Activated naive CD8-positive, alpha-beta T cell treated with anti-CD3 and anti-CD28 coated beads for 36 hours (primary cell): ENCODE measurements at places on chromosomes 2 and 18.

DNA sequence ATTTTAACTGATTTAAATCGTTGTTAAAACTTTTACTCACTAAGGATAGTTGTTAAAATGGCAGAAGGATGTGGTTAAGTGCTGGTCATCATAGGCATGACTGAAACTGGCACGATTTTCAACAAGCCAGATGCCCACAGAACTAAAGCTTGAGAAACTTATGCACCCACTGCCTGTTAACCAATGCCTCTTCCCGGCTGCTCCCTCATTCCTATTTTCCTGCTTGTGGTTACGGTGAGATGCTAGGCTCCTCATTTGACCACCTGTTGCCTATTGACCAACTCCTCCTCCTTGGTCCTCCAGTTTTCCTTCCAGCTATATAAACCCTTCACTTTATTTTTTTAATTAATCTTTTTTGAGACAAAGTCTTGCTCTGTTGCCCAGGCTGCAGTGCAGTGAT lies 238.7 kb downstream of the TFCP2L1 start:
- no peak overlapping the region for H3K4me3 ChIP-seq
- H3K36me3 ChIP-seq = no peaks in the 10 kb centered on the region
- no peak for DNase-seq
- H3K27ac ChIP-seq = no peak overlapping the region
- H3K27me3 ChIP-seq = peaks cover 4% of the 10 kb centered on the region

DNA sequence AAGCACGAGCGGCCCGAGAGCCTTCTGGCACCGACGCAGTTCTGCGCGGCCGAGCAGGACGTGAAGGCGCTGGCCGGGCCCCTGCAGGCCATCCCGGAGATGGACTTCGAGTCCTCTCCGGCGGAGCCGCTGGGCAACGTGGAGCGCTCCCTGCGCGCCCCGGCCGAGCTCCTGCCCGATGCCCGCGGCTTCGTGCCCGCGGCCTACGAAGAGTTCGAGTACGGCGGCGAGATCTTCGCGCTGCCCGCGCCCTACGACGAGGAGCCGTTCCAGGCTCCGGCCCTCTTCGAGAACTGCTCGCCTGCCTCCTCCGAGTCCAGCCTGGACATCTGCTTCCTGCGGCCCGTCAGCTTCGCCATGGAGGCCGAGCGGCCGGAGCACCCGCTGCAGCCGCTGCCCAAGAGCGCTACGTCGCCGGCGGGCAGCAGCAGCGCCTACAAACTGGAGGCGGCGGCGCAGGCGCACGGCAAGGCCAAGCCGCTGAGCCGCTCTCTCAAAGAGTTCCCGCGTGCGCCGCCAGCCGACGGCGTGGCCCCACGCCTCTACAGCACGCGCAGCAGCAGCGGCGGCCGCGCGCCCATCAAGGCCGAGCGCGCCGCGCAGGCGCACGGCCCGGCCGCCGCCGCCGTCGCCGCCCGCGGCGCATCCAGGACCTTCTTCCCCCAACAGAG lies 70.4 kb downstream of the ARHGEF33 start:
- no peak overlapping the region for H3K27ac ChIP-seq
- H3K4me3 ChIP-seq = peak overlapping the region; percentile 37
- H3K36me3 ChIP-seq = peaks cover 2% of the 10 kb centered on the region
- peak; percentile 83 for DNase-seq

- H3K27ac ChIP-seq = no peak overlapping the region
- no peak overlapping the region for H3K4me3 ChIP-seq
- DNase-seq = no peak
- H3K27me3 ChIP-seq = no peaks in the 10 kb centered on the region
- H3K4me1 ChIP-seq = no peaks in the 10 kb centered on the region
- no peaks in the 10 kb centered on the region for H3K36me3 ChIP-seq
Measured at GRCh38 chr2:212177724-212178123, 360.9 kb downstream of the ERBB4 start.

DNA sequence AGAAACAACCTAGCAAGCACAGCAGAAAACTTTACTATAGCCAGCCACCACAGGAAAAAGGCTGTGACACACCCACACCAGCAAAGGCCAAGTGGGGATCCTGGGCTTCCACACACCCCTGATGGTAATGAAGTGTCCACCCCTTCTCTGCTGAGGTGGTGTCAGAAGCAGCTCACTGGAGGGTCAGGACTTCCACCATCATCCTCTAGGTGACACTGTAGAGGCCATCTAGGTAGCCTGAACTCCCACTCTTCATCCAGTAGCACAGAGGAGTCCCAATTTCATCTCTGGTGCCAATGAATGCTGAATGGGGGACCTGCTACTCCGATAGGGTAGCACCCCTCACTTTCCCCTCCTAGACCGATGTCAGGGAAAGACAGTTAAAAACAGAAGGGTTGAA lies 1544.4 kb downstream of the LRP1B start:
- no peak overlapping the region for H3K4me3 ChIP-seq
- no peaks in the 10 kb centered on the region for H3K4me1 ChIP-seq
- no peaks in the 10 kb centered on the region for H3K27me3 ChIP-seq
- DNase-seq = no peak
- H3K36me3 ChIP-seq = no peaks in the 10 kb centered on the region

- H3K27me3 ChIP-seq = peaks cover 4% of the 10 kb centered on the region
- peaks cover 18% of the 10 kb centered on the region for H3K4me1 ChIP-seq
- no peak for DNase-seq
- no peak overlapping the region for H3K4me3 ChIP-seq
Measured at GRCh38 chr2:170846314-170846713, 29.6 kb downstream of the GAD1 start.

DNA sequence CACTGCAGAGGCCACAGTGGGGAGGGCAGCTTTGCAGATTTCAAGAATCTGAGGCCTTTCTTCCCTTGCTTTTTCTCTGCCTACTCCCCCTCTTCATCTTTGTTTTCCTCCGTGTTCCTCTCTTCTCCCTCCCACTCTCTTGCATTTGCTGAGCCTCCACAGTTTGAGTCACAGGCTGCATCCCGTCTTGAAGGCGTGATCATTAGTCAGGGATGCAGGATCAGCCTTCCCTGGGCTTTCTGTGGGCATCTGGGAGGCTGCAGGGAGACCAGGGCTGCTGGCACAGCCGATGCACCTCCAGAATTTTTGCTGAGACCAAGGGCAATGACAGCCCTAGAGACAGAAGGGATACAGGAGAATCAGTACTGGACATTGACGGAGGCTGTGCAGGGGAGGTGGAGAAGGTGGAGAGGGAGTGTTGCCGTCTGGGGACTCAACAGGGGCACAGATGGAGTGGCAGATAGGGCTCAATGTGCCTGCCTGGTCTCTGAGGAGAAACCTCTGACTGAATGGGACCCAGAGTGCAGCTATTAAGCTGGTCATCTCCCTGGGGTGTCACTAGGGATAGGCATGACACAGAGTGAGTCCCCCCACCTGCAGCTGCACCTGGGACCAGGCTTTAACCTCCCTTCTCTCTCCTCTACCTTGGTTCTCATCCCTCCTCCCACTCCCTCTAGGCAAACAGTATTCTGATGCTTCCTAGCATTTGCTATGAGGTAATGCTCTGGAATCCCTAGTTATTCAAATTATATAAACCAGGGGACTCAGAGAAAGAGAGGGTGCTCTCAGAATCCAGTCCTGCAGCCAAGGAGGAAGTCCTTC lies 29.0 kb upstream of the DNAJC27 start:
- no peaks in the 10 kb centered on the region for H3K4me1 ChIP-seq
- no peaks in the 10 kb centered on the region for H3K36me3 ChIP-seq
- no peak overlapping the region for H3K27ac ChIP-seq
- H3K27me3 ChIP-seq = no peaks in the 10 kb centered on the region
- no peak overlapping the region for H3K4me3 ChIP-seq

- H3K4me3 ChIP-seq = no peak overlapping the region
- no peak for DNase-seq
- no peak overlapping the region for H3K27ac ChIP-seq
- H3K4me1 ChIP-seq = peaks cover 12% of the 10 kb centered on the region
- H3K36me3 ChIP-seq = no peaks in the 10 kb centered on the region
Measured at GRCh38 chr2:165440367-165440766, 29.1 kb upstream of the CSRNP3 start.

DNA sequence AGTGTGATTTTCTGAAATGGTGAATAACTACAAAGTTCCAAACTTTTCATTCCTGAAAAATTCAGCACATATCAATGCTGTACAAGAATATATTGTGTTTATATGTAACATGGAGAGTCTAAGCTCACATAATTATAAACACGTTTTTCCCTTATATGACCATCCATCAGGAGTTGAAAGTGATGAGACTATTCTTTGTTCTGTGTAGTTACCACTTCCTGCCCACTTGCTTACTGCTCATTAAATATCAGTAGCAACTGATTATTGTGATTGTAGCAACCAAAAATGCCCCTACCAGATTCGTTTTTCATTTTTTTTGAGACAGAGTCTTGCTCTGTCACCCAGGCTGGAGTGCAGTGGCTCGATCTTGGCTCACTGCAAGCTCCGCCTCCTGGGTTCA lies 30.8 kb downstream of the OTX1 start:
- no peaks in the 10 kb centered on the region for H3K4me1 ChIP-seq
- H3K27ac ChIP-seq = no peak overlapping the region
- H3K36me3 ChIP-seq = no peaks in the 10 kb centered on the region
- H3K27me3 ChIP-seq = peaks cover 34% of the 10 kb centered on the region

DNA sequence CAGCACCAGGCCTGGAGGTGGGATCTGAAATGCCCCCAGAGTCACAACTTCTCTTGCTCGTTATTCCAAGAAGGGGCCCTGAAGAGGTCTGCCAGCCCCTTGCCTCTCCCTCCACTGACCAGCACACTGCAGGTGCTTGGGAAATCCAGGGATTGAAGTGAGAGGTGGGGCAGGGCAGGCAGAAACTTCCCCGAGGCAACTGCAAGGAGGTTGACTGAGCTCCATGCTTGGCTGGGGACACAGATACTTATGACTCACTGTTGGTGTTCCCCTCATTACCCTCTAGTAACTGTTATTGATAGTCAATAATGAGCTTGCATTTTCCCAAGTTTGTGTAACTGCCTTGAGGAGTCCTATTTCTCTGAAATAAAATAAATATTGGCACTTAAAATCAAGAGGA lies 47.5 kb downstream of the MARCO start:
- peaks cover 4% of the 10 kb centered on the region for H3K27me3 ChIP-seq
- no peak overlapping the region for H3K4me3 ChIP-seq
- H3K36me3 ChIP-seq = no peaks in the 10 kb centered on the region
- DNase-seq = no peak
- no peak overlapping the region for H3K27ac ChIP-seq
- H3K4me1 ChIP-seq = peaks cover 9% of the 10 kb centered on the region

DNA sequence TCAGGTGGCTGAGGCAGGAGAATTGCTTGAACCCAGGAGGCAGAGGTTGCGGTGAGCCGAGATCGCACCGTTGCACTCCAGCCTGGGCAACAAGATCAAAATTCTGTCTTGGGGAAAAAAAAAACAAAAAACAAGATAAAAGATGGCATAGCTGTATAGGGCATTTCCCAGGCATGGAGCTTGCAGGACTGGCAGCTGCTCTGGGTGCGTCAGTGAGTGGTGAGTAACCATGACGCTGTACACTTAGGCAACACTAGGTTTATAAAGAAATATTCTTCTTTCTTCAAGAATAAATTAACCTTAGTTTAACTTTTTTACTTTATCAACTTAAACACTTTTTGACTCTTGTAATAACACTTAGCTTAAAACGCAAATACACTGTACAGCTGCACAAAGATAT lies 15.4 kb downstream of the TGOLN2 start:
- no peak overlapping the region for H3K27ac ChIP-seq

- peaks cover 61% of the 10 kb centered on the region for H3K4me1 ChIP-seq
- no peak for DNase-seq
- H3K27me3 ChIP-seq = no peaks in the 10 kb centered on the region
- H3K27ac ChIP-seq = no peak overlapping the region
- H3K36me3 ChIP-seq = peaks cover 29% of the 10 kb centered on the region
Measured at GRCh38 chr2:134175834-134176233, 78.0 kb upstream of the MGAT5 start.

DNA sequence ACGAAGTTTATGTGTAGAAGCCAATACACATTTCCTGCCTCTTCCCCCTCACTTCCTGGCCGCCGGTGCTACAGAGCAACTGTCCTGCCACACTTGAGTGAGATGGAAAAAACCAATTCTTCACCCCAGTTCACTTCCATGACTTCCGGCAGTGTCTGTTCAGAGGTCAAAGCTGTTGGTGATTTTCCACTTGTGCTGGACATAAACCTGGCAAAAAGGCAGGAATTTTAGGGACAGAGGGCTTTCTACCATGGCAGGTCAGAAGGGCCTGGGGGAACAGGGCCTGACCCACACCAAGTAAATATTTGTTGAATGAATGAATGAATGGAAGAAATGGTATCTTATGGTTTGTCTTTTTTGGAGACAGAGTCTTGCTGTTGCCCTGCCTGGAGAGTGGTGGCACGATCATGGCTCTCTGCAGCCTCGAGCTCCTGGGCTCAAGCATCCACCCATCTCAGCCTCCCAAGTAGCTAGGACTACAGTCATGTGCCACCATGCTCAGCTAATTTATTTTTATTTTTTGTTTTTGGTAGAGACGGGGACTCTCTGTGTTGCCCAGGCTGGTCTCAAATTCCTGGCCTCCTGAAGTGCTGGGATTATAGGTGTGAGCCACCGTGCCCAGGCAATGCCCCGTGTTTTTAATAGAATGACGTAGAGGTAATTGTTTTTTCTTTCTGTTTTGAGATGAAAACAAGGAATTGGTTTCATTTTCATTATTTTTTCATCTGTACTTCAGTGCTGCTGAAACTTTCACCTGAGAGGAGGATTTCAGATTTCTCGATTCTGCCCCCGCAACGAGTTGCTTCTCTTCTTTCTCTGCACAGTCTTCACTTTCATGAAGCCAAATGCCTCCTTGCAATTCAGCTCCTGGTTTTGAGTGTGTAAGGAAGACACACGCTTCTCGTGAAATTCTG lies 48.0 kb upstream of the LPIN2 start:
- peaks cover 51% of the 10 kb centered on the region for H3K4me1 ChIP-seq
- no peaks in the 10 kb centered on the region for H3K27me3 ChIP-seq
- H3K27ac ChIP-seq = peak overlapping the region; percentile 100

- no peaks in the 10 kb centered on the region for H3K36me3 ChIP-seq
- H3K4me1 ChIP-seq = peaks cover 10% of the 10 kb centered on the region
- no peak for DNase-seq
- H3K4me3 ChIP-seq = no peak overlapping the region
- no peak overlapping the region for H3K27ac ChIP-seq
Measured at GRCh38 chr18:5461041-5461440, 82.8 kb downstream of the EPB41L3 start.

DNA sequence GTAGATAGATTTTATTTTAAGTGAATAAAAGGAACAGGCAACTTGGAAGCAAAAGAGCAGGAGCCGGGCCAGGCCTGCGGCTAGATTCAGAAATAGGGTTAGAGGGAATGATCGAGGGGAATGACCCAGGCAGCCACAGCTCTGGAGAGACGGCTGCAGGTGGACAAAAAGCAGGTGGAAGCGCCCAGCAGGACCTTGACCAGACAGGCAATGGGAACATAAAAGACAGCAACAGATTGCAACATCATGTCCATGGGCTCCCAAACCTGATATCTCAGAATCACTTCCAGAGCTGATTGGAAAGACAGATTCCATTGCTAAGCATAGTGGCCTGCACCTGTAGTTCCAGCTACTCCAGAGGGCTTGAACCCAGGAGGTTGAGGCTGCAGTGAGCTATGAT lies 28.6 kb upstream of the STEAP3 start:
- no peak overlapping the region for H3K27ac ChIP-seq
- no peak for DNase-seq
- no peaks in the 10 kb centered on the region for H3K36me3 ChIP-seq
- H3K27me3 ChIP-seq = peaks cover 51% of the 10 kb centered on the region

GRCh38 chr2:235360446-235360845 lies 133.4 kb upstream of the AGAP1 start:
- no peaks in the 10 kb centered on the region for H3K36me3 ChIP-seq
- peaks cover 9% of the 10 kb centered on the region for H3K27me3 ChIP-seq
- H3K27ac ChIP-seq = no peak overlapping the region
